Cardiac septum (tissue), 1 donor: ENCODE measurements at places on chromosomes 1 and 21.

- peak; percentile 47 for DNase-seq
These were observed 139.8 kb downstream of the PGBD5 start for GRCh38 chr1:230286166-230286889.

DNA sequence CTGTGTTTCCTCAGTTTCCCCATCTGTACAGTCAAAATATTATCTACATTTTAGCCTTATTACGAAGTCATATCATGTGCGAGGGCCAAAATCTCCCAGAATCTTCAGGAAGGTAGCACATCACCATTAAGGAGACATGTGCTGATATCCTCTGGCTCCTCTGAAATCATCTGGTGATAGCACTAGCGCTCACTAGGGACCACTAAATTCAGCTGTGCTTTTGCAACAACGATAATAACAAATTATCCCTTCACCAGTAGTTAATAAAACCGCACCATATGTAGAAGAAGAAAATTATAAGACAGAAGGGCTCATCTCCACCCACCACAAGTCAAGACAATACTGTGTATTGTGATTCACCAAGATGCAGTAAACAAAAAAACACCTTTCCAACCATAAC lies 53.3 kb downstream of the TIAM1 start:
- DNase-seq: no peak

DNA sequence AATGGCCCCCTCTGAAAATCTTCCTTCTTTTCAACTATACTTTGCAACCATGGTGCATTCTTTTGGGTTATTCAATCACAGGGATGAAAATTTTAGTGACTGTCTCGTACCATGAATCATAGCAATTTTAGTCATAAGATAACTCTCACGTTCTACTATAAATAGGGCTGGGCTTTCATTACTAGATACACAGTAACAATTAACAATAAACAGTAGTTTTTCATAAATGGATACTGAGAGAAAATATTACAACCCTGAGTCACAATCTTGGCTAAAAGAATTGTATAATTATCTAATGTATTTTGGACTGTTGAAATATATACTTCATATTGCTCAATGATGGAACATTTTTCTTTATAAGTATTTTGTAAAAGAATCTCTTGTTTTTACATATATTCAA lies 96.1 kb downstream of the TEX35 start:
- no peak for DNase-seq

DNA sequence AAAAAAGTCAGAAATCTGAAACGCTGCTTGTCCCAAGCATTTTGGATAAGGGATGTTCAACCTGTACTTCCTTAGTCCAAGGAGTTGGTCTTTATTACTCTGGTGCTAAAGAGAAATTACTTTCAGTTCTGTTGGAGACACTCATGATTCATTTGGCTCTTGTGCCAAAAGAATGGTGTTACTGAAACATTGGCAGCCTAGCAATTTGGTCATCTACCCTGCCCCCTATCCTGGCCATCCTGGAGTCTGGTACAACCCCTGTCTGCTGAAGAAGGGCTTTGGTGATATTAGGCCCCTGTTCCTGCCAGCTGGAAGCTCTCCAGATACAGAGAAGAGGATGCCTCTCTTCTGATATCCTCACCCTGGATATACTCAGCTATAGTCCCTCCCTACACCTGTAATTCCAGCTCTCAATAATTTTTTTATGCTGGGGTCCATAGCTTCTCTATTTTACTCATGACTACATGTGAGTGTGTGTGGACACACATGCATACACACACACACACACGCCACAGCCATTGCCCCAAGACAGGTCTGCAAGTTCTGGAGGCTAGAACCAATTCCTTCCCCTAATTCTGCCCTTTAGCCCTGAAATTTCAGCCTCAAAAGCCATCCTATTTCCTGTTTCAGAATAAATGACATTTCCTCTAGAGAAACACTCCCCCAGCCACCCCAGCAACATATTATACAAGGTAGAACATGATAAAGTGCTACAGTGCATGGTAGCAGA lies 40.0 kb downstream of the LHX8 start:
- DNase-seq: no peak

- no peak for DNase-seq
These were observed 2.2 kb upstream of the SEMA4A start for GRCh38 chr1:156151093-156151688.

DNA sequence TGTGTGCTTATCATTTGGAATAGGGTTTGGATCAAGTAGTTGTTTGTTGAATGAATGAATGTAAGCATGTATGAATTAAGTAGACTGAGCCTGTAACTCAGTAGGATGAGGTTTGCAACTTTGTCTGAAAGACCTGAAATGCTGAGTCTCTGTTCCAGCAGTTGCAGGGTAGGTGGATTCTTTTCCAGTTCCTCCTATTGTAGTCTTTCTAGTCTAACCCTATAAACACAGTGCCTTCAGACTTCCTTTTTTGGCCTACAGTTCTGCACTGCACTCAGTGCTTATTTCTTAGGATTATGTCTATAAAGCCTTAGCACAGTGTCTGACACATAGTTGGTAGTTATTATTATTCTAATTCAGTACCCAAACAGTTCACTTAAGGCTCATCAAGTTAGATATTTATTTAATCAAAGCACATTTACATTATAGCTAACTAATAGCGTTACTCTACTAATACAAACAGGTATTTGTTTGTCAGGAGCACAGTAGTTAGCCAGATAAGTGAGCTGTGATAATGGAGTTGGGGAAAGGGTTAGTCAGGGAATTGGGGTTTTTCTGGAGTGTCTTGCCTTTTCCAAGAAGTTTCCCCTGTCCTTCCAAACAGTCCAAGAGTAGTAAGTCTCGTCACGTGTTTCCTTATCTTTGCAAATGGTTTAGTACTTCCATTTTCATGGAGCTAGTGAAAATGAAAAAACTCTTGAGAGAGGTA lies 45.0 kb downstream of the ABCD3 start:
- no peak for DNase-seq

GRCh38 chr1:115251340-115251748 lies 86.7 kb downstream of the NGF start:
- DNase-seq: no peak

DNA sequence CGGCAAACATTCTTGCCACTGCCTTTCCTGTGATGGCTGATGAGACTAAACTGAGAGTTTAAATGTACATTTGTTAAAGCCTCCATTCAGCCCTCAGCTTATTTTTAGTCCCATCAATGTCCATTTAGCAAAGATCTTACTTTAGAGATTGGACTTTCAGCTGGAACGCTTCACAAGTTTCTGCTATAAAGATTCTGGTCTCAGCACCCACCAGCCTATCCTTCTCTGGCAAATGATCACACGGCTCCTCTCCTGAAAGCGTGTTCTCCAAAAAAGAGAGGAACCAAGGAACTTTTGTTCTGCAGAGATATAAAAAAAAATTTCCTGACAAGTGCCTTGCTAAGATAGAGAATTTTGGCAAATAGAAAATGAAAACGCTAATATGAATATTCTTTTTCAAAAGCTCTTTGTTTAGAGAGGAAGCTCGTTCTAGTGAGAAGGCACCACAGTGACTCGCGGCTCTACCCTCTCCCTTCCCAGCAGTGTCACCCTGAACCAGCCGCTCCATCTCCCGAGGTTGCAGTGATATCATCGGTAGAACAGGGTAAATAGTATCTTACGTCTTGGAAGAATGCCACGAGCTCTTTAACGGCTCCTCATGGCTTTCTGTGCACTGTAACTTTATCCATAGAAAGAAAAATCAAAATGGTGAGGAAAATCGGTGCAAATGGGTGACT lies 200.2 kb downstream of the APP start:
- DNase-seq: no peak

DNA sequence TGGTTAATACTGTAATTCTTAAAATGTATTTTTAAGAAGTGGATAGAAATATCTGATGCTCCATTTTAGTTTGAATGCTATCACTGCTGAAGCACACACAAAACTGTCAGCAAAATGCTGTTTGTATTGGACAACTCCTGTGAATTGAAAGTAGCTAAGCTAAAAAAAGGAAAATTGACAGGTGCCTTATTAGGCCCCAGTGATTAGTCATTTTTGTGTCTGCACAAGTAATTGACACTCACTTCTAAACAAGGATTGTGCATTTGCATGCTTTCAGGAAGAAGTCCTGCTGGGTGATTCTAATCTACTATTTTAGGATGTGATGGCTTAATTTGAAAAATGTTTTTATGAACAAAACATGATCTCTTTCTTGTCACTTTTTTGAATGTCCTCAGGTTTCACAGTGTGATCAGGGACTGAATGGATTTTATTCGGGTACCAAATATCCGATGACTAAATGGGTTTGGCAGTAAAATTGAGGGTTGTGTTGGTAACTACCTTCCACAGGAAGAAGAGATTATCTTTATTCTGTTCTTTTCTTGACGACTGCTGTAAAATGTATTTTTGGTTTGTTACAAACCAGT lies 13.0 kb upstream of the MAP3K7CL start:
- no peak for DNase-seq

DNA sequence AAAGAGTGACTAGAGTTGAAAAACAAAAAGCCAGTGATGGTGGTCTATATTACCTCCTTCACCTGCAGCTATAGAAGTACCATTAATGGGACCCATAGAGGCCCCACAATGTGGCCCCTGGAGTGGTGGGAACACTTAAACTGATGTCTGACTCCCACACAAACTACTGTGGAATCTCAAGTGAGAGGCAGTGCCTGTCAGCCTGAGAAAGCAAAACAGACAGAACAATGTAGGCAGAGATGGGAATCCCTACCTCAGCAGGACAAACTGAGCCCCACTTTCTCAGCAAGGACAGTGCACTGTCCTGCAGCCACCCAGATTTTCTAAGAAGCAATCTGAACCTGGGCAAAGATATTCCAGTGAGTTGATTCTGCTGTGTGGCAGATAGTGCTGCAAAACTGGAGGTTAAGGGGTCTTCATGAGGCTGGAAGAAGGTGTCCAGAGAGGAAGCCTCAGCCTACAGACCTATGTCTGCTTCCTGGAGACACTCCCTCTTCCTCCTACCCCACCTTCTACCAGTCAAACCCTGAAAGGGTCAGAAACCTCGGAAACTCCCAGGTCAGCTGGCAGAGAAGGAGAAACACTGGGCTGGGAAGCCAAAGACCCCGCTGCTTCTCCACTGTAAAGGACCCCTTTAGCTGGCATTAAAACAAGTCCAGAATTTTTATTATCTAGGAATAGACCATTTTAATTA lies 228.7 kb downstream of the C1orf94 start:
- DNase-seq: no peak

DNA sequence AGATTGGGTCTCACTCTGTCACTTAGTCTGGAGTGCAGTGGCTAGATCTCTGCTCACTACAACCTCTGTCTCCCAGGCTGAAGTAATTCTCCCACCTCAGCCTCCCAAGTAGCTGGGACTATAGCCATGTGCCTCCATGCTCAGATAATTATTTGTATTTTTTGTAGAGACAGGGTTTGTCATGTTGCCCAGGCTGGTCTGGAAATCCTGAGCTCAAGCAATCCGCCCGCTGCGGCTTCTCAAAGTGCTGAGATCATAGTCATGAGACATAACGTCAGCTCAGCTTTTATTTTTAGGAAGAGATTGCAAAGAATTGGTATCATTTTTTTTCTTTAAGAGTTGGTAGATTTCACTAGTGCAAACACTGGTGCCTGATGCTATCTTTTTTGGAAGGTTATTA lies 244.9 kb downstream of the DSCAM start:
- DNase-seq: no peak

- no peak for DNase-seq
These were observed 7.3 kb upstream of the ADAM15 start for GRCh38 chr1:155043793-155044192.

GRCh38 chr1:240823357-240823756 lies 211.4 kb upstream of the GREM2 start:
- DNase-seq: no peak

- DNase-seq: no peak
These were observed 231.1 kb upstream of the RUNX1 start for GRCh38 chr21:35280231-35280630.

DNA sequence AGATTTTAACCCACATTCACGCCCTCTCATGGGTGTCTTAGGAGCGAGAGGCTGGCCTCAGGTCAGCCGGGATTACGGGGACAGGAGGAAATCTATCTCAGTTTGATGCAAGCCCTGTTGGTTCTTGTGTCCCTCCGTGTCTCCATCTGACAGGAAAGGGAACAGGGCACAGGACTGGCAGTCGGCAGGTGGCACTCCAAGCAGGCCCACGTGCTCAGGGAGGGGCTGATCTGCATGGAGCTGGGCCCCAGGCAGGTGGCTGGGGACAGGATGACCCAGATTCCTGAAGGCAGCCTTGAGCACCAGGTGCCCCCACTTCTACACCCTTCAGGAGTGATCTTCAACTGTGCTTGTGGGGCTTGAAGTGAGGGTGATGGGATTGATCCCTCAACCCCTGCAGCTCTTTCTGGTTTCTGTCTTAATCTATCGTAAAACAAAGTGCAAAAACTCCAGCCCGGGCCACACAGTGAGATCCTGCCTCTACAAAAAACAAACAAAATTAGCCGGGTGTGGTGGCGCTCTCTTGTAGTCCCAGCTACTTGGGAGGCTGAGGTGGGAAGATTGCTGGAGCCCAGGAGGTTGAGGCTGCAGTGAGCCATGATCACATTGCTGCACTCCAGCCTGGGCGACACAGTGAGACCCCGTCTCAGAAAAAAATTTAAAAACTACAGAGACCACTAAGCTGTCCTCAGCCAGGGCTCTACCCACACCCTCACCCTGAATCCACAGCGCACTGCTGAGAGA lies 8.3 kb downstream of the PLEKHG5 start:
- DNase-seq: no peak

GRCh38 chr1:38587766-38588165 lies 271.8 kb downstream of the RRAGC start:
- no peak for DNase-seq

DNA sequence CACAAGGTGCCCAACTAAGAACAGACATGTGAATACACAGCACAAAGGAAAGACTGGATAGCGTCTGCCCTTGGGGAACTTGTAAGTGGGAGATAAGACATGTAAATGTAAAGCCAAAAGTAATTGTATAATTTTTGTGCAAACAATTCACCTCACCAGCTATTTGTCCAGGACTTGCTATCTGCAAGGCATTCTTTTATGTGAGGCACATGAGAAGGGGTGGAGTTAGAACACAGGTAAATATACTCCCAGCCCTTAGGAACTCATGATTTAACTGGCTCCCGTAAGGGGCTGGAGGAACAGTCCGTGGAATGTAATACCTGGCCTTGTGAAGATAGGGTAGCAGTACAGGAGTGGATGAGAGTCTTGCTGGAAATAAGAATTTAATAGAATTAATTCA lies 61.3 kb downstream of the CDK18 start:
- DNase-seq: peak; percentile 3

- DNase-seq: no peak
These were observed 6.3 kb downstream of the SRSF11 start for GRCh38 chr1:70227439-70227838.
